ENCODE measurements at places on chromosomes 3 and 15.

GRCh38 chr3:117681619-117682018 lies 972.0 kb downstream of the TUSC7 start:
- DNase-seq = no peak

DNA sequence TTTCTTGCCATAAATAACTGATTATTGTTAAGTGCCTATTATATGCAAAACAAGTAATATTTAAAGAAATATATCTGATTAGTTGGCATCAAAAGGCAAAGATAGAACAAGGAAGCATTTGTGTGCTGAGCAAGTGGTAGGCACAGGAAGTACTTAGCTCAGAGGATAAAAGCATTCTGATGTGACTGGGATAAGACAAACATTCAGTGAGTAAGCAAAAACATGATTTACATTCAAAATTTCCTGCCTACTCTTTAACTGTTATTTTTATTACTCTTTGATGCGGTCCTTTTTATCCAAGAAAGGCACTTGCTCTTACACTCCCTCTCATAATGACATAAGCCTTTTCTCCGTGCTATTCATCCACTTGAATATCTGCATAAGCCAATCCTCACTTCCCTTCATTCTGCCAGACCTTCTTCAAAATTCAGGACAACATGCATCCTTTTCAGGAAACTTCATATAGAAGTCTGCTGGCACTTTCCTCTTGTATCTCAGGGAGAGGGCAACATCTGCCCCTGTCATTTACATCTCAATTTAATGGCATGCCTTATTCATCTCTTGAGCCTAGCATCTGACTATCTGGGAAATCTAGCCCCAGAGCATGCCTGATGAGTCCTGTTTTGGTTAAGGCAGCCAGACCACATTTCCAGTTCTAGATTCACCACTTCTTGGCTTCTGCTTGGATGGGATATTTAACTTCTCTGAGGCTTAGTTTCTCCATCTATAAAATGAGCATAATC lies 478.2 kb upstream of the ROBO2 start:
- DNase-seq = no peak

DNA sequence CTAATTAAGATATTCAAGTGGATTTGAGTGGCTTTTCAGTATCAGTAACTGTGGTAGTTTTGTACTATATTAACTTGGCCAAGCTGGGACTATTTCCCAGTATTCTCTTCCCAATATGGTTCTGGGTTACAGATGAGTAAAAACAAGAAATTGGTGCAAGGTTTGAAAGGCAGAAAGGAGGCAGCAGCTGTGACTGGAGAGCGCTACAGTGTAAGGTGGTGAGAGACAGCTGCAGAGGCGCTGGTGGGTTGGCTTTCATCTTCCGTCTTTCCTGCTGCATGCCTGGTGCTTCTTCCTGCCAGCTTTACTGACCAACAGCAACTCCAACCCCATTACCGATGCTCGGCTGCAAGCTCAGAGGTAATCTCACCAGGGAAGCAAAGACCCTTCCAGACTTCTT lies 9.8 kb downstream of the DPH3 start:
- no peak for DNase-seq

GRCh38 chr15:74431116-74431515 lies 2.6 kb downstream of the SEMA7A start:
- no peak for DNase-seq

GRCh38 chr3:194262176-194262924 lies 88.8 kb downstream of the CPN2 start:
- no peak for DNase-seq
